ENCODE measurements at places on chromosomes 2 and 18.

DNA sequence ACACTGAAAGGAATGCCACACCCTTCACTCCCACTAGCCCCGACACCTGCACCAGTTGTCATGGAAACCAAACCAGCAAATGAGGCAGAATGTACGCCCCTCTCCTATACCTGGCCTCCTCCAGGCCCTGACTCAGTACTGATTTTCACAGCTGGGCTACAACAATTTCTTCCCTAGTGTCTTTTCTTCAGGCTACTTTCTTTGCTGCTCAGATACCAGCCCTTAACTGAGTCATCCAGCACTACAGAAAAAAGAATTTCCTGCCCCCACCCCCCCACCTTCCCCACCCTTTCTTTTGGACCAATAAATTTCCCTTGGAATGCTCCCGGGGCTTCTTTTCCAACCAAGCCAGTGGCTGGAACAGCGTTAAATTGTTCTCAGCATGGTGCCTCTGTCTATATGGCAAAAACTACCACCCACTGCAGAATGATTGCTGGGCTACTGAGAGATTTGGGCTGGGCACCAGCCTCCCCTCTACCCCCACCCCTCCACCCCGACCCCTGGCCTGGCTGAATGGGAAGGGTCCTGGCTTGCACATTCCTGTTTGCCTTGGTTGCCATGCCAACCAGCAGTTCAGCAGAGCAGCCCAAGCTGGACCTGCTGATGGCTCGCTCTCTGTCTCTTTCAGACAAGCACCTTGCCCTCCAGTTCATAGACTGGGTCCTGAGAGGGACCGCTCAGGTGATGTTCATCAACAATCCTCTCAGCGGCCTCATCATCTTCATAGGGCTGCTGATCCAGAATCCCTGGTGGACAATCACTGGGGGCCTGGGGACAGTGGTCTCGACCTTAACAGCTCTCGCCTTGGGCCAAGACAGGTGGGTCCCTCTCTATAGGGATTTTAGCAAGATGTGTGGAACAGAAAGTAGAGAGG is 11.3 kb downstream of the SLC14A2 start:
- DNase-seq, result no peak

DNA sequence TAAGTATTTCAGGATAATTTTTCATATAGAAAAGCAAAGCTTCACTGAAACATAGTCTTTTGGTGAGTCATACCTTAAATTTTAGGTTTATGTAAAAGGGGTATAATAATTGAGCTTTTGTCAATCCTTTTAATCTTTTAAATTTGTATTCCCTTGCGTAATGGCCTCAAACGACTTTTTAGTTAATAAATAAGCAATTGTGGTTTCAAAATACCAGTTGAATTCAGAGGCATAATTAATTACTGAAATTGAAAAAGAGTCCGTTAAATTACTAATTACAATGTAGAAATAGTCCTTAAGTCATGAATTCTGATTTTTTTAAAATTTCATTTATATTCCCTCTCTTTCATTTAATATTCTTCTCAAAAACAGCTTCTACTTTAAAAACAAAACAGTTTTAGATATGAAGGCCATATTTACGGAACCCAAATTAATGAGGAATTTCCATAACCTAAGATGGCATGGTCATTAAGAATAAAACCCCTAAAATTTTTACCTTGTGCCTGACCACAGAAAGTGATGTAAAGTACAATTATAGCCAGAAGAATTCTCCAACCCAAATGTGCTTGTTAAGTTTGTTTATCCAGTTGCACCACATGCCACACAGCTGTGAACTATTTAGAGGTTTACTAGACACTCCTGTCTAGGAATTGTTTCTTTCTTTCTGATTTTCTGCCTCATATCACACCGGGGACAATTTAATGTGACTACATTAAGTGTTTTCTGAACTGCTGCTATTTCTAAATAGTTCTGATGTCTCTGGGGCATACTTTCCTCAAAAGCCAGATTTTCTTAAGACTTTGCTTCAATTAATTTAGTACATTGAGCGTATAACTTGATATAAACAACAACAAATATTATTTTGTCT is 60.7 kb upstream of the ITGA4 start:
- DNase-seq, result no peak

- no peak for DNase-seq
Observed at GRCh38 chr2:100470898-100471514, 724 bp downstream of the NMS start.

DNA sequence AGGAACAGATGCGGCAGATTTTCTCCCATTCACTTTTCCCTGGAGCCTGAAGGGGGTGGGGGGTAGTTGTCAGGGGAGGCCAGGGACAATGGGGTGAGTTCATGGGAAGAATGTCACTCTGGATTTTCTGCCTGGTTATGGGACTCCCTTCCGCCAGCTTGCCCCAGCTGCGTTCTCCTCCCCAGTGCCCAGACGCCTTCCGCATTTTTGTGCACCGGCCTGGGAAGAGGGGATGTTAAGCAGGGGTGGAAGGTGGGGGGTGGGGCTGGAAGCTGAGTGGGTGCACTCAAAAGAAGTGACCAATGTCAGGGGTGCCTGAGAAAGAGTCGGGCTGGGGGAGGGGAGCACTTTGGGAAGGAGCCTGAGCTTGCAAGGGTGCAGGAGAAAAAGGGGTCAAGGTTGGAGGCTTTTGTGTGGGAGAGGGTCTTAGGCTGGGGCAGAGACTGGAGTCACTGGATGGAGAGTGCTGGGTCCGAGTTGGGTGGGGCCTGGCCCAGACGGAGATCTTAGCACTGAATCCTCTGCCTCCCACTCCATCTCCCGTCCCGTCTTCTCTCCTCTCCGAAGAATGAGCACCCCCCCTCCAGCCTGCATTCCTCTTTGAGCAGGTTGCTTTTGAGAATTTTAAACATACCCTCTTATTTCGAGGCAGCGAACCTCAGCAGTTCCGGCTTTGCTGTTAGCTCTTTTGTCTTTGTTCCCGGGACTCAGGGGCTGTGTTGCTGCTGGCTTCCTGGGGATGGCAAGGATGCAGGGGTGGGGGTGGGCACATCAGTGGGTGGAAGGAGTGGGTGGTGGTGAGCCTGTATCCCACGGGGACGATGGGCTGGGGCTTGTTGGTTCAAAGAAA is 2.7 kb downstream of the IGFBP2 start:
- no peak for DNase-seq

DNA sequence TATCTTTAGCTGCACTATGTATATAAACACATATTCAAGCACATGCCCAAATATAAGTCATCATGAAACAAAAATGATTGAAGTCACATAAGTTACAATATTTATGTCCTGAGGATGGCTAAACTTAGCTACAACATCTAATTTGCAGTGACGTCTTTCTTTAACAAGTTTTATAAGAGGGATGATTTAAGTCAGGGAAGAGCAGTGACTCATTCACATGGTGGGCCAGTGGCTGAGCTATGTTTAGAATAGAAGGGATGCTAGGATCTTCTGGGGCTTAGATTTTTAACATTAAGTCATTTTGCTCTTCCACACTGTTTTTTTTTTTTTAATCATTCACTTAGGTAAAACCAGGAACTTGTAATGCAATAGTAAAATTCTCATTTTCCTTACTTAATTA is 22.3 kb downstream of the ADCYAP1 start:
- DNase-seq, result no peak

DNA sequence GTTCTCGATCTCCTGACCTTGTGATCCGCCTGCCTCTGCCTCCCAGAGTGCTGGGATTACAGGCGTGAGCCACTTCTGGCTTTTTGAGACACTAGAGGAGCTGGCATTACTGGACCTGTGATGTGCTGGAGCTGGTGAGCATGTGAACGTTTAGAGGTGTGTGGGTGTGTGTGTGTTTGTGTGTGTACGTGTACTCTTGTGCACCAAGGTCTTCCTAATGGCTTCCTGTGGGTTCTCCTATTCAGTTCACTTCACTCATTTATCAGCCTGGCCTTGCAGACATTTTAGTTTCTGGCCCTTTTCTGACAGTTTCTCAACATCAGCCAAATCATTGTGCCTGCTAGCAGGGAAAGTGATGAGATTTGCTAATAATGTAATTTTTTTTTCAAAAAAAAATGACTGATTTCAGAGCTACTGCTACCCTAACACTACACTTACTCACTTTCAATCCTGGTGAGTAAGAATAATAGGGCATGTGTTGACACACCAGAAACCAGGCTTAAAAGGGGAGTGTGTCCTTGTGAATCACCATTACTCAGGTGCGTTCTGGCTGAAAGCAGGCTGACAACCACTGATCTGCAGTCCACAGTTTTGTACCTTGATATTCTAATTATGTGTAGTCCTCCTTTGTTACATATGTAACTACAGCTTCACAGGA is 41.0 kb upstream of the ACTR3 start:
- DNase-seq, result no peak

DNA sequence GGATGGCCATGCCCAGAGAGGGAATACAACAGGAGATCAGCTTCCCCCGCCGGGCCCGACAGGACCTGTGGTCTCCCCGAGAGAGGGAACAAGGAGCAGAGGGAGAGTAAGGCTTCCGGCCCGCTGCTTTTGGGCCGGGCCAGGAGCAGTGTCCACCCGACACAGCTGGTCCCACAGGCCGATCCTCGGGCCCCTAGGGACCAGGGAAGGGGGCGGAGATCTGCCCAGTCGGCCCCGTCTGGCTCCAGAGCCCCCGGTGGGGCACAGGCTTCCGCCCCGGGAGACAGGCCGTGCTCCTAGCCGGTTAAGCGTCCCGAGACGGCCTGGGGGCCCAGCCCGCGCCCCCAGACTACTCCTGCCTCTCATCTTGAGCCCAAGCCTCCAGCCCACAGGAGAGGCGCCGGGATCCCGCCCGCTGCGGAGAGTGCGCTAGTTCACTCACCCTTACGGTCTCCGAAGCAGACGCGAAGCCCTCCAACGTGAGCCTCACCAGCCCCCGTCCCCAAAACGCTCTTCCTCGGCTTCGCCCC is at the start of gene MCFD2:
Gene MCFD2 (minus strand): TSS at position 526 of the 530 bp plus-strand sequence. CDS start 6,635 bp downstream, outside the sequence.
- DNase-seq, result no peak
